ENCODE measurements at places on chromosomes 12 and 14. TPM values are rescaled to one million over a fixed set of nuclear protein-coding genes. Genes with fewer than 3 reads are reported as not detected.

GRCh38 chr12:1740161-1740948, 49.5 kb downstream of the ADIPOR2 start:
- DNase-seq: no peak

GRCh38 chr12:80151131-80151530, 51.8 kb downstream of the OTOGL start:
- no peak for DNase-seq

DNA sequence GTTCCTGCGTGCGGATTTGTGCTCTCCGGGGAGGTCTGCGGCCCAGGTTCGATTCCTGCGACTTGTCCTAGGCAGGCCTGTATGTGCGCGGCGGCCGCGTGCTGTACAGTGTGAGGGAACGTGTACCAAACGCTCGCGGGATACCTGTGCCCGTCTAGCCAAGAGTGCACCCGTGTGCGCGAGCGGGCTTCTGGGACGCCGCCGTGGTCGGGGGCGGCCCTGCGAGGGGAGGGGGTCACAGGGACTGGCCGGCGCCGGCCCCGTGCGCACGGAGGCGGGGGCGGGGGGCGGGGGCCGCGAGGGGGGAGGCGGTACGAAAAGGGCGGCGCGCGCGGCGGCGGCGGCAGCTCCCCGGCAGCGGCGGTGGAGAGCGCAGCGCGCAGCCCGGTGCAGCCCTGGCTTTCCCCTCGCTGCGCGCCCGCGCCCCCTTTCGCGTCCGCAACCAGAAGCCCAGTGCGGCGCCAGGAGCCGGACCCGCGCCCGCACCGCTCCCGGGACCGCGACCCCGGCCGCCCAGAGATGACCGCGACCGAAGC, at the start of gene DLK1:
DLK1 (plus strand) TSS at position 343 of the 536 bp plus-strand sequence; CDS start at position 520, 177 bp downstream.
- no peak for DNase-seq

DNA sequence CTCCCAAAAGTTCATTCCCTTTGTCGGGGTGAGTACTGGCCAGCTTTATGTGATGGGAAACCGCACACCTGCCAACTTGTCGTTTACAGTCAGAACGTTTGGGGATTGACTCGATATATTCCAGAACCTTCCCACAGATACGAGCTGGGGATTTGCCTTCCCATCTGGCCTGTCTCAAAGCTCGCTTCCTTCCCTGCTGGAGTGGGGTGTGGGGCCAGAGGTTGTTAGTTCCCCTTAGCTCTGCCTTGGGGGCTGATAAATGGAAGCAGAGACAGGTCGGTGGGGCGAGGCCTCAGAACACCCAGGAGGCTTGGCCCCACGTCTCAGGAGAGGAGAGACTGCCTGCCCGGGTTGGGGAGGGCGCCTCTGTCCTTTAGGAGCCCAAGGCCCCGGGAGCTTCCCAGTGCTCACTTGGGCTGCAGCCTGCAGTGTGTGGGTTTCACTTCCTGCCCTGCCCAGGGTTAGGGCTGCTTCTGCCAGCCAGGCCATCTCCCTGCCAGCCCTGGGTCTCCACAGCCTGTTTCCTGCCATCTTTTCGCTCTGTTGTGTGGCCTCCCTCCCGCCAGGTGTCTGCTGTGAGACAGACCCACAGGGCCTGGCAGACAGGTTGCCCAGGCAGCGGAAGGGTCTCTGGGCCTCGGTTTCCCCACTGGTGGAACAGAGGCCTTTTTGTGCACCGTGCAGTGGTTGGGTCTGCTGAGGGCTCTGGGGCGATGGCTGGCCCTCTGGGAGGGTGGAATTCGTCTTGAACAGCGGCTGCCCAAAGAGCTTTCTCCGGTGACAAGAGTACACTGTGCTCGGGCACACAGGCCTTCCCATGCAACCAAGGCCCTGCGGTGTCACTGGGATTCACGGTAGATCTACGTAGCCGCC, 8.1 kb upstream of the TEX22 start:
- no peak for DNase-seq

TM7SF3 gene
- total RNA-seq: 104 TPM

SMARCC2 gene
- total RNA-seq: 57.6 TPM
